Mesangial cell (primary cell): ENCODE measurements at places on chromosomes 3 and 15. TPM values are rescaled to one million over a fixed set of nuclear protein-coding genes. Genes with fewer than 3 reads are reported as not detected.

Gene RARRES1
- 2.3 and 28.3 TPM in 2 replicates for total RNA-seq

Gene MYEF2
- 9.5 and 15.2 TPM in 2 replicates for total RNA-seq

Gene PFKFB4
- 7.1 and 7.5 TPM in 2 replicates for total RNA-seq

Gene NUDT16
- total RNA-seq = 9.1 and 10.4 TPM in 2 replicates

Gene SLCO3A1
- 3.4 and 4.1 TPM in 2 replicates for total RNA-seq

Gene TYRO3
- total RNA-seq = 11.7 and 13.1 TPM in 2 replicates

Gene RASL12
- total RNA-seq = not detected in 2 replicates

Gene TMF1
- 9.1 and 10.9 TPM in 2 replicates for total RNA-seq

Gene CLCN2
- 3.9 and 4.1 TPM in 2 replicates for total RNA-seq

Gene GHSR
- not detected in 2 replicates for total RNA-seq

Gene CEMIP
- 0.49 and 0.51 TPM in 2 replicates for total RNA-seq

Gene ATR
- 10.9 and 14.8 TPM in 2 replicates for total RNA-seq

Gene LRTM1
- total RNA-seq = not detected in 2 replicates
